Forelimb muscle (tissue), 1 donor: ENCODE measurements at places on chromosomes 5 and 9. TPM values are rescaled to one million over a fixed set of nuclear protein-coding genes. Genes with fewer than 3 reads are reported as not detected.

BHMT gene
- 0.15 TPM for polyA plus RNA-seq

GRCh38 chr5:150300496-150301169 lies 2.1 kb downstream of the ARSI start:
- DNase-seq: no peak

DNA sequence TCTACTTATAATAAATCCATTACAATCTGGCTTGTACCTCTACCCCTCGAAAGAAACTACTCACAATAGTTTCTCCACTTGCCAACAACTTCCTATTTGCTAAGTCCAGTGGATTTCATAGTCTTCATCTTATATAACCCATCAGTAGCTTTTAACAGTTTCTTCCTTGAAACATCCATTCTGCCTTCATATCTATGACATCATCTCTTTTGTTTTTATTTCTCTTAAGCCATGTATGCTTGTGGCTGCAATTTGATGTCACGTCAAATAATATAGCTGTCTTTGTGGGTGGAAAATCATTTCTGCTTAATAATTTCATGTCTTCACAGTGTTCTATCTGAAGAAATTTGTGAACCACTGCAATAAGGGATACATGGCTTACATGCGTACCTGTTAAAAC lies 77.5 kb upstream of the GRHPR start:
- no peak for DNase-seq

- no peak for DNase-seq
Observed at GRCh38 chr9:131226226-131226625, 50.1 kb downstream of the FAM78A start.

DNA sequence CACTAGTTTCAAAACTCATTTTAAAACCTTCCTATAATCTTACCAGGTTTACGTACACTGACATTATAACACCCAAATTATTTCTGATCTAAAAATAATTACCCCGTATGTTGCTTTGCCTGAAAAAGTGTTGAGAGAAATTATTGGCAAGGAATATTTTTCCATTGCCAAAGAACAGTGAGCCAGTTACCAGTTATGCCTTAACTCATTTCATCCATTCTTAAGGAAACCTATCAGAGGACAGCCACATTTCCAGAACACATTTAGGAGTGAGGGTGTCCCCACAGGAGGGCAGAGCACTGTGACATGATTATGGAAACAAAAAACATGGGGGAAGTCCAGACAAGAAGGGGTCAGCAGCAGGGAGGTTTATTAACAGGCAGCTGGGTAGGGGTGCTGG lies 52.2 kb downstream of the GABBR2 start:
- no peak for DNase-seq

- no peak for DNase-seq
Observed at GRCh38 chr9:34546834-34547827, 24.3 kb upstream of the ENHO start.

GRCh38 chr9:110911659-110912418 lies 126.4 kb downstream of the LPAR1 start:
- DNase-seq: no peak

PCDHA9 gene
- not detected for polyA plus RNA-seq

- DNase-seq: no peak
Observed at GRCh38 chr5:32475334-32476097, 31.0 kb upstream of the ZFR start.

SGCD gene
- 82.1 TPM for polyA plus RNA-seq

LCN9 gene
- not detected for polyA plus RNA-seq

DNA sequence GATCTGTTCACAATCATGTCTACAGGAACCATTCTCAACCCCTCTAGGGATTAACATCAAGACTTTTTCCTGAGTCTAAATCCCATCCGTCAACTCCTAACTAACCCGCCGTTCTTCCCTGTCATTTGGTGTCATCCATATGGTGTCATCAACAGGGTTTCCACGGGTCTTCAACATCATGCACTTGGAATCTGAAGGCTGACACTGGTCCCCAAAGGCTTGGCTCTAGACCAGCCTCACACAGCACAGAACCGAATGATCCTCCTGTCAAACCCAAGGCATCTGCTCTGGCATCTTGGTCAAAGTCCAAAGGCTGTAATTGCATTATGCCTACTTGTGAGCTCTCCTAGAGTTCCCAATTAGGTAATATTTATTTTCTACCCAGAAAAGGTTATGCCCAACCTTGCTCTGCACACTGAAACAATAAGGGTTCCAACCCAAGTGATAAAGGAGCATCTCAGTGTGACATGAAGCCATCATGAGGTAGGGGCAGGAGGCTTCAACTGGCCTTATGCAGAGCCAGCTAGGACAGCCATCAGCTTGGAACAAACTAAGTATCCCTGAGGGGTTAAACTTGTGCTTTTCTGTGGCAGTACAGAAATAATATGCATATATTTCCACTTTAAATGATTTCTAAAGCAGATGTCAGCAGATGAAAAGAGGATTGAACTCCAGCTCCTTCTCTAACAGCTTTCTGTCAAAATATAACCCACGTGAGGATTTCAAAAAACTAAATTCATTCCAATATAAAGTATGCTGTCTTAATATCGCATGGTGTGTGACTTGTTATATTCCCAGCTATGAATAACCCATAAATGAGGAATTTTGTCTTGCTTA lies 13.9 kb downstream of the ENC1 start:
- no peak for DNase-seq

OTP gene
- not detected for polyA plus RNA-seq

IRX4 gene
- 1.3 TPM for polyA plus RNA-seq

SPDL1 gene
- 16.8 TPM for polyA plus RNA-seq

DNA sequence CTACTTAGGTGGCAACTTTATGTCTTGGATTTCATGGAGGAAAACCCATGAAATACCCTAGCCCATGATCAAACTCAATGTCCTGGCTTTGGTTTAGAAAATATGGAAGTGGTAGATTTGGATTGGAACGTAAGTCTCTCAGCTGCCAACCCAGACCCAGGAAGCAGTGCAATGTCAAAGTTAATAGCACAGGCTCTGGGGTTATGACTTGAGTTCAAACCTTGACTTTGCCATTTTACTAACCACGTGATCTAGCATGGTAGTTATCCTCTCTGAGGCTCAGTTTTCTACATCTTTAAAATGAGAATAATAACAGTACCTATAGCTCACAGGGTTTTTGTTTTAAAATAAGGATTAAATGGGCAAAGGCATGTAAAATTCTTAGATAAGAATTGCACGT lies 13.8 kb downstream of the FYB1 start:
- DNase-seq: no peak

NR6A1 gene
- 1.1 TPM for polyA plus RNA-seq
